Hepatic stellate cell (primary cell): ENCODE measurements at places on chromosomes 5 and 9.

- peak; percentile 93 for DNase-seq
Observed at GRCh38 chr9:35646533-35647265, 4.0 kb downstream of the SIT1 start.

DNA sequence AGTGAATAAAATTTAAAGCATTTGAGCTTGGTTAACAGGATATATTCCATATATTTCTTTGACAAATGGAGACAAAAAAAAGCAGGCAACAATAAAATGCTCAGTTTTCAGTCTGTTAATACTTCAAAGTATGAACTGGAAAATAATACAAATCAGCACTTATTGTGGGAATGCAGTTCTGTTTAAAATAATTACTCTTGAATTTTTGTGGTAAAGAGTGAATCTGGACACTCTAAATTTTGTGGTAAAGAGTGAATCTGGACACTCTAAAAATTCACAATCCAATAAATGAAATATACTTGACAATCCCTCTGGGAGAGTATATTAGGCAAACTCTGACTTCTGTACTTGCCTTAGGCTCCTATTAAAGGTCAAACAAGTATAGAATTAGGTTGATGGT is 141.9 kb upstream of the RASA1 start:
- no peak for DNase-seq

DNA sequence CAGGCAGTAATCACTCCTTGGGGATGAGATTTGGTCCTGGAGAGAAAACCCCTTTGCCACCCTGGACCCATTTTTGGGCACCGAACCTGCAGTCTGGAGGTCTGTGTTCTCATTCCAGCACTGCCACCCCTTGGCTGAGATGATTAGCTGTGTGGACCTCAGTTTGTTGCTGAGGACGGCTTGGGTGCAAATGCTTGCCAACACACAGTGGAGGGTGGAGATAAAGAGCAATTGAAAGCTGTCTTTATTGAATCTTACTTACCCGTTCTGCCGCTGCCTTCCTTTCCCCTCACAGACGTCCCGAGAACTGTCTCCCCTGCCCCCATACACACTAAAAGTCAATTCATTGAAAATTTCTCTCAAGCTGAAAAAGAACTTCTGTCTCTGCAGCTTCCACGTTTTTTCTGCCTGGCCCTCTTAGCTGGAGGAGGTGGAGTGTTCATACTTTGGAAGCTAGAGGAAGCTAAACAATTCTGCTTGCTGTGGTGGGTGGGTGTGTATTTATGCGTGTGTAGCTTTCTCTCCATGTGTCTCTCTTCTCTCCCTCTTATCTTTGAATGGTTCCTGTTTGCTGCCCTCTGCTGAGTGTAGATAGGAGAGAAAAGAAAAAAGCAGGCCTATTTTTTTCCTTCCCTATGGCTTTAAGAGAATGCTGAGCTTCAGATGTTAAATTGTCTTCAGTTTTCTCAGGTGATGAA is 6.6 kb downstream of the GALNT10 start:
- DNase-seq, result peak; percentile 43

- no peak for DNase-seq
Observed at GRCh38 chr9:86858009-86858408, 89.3 kb downstream of the GAS1 start.

- DNase-seq, result no peak
Observed at GRCh38 chr5:116605310-116606070, 30.9 kb upstream of the SEMA6A start.

DNA sequence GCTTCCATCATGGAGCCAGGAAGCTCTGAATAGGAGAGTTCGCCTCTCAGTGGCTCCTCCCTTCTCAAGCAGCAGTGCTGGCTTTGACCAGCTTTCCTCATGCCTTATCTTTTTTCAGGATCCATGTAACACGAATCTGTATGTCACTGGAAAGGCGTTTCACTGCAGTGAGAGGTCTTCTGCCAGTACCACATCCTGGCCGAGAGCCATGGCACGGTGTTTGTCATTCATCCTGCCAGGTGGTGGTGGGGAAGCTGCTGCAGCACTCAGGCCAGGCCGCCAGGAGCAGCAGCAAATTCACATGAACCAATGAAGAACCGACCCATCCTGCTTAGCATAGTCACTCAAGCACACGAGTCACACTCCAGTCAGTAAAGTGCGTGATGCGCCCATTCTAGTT is 179.0 kb downstream of the FANCC start:
- no peak for DNase-seq
